Esophagus mucosa (tissue), 1 donor: ENCODE measurements at places on chromosomes 7 and 10.

DNA sequence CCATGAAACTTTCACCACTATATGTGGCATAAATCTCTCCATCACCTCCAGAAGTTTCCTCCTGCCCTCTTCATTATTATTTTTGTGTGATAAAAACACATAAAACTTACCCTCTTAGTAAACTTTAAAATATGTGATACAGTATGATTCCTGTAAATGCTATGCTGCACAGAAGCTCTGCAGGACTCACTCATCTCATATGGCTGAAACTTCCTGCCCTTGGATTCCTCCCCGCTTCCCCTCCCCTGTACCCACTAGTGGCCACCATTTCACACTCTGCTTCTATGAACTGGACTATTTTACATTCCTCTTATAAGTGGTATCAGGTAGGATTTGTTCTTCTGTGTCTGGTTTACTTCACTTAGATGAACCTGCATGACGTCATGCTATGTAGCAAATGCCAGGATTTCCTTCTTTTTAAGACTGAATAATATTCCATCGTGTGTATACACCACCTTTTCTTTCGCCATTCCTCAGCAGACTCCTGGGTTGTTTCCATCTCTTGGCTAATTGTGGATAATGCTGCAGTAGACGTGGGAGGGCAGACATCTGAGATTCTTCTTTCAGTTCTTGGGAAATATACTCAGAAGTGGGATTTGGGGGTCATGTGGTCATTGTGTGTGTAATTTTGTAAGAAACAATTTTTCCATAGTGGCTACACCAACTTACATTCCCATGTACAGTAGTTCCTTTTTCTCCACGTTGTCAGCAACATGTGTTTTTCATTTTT is 335.2 kb downstream of the SDK1 start:
- no peak for ATAC-seq

DNA sequence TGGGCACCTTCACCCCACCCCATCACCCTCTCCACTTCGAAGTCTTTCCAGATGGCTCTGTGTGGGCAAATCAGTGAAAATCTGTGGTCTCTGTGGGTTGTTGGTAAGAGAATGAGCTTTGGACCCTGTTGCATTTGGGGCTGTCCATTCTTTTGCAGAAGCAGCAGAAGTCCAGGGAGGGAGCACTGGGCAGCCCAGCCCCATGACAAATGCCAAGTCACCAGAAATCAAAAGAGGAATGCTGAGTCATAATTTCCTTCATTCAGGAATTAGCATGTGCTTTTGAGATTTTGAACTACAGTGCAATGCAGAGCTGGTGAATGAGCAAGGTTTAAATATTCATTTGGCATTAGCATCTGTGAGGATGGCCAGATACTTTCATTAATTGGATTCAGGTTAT is 556.2 kb downstream of the LRMDA start:
- no peak for ATAC-seq

DNA sequence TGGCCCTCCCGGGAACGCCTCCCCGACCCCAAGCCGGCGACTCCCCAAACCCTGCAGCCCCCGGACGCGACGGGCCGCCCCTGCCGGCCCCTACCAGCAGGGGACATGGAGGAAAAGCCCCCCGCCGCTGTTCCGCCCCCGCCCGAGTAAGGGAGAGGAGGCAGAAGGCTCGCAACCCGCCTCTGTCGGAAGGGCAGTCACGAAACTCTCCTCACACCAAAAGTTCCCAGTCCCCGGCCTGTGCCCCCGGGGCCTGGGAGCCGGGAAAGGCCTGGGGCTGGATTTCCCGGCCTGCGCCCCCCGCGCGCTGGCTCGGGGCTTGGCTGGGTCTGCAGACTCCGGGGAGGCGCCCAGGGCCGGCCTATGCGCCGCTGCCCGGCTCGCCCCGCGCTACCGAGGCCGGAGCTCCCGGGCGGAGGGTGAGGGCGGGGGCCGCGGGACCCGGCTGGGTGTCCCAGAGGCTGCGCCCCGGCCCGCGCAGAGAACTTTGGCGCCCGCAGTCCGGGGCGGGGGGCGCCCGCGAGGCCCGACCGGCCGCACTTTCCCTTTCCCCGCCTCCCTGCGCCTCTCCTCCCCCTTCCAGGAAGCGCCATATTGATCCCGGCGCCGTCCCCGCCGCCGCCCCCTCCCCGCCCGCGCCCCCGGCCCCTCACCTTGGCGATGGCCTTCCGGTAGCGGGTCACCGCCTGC is 728 bp downstream of the PARD3 start:
- ATAC-seq = peak; percentile 33

DNA sequence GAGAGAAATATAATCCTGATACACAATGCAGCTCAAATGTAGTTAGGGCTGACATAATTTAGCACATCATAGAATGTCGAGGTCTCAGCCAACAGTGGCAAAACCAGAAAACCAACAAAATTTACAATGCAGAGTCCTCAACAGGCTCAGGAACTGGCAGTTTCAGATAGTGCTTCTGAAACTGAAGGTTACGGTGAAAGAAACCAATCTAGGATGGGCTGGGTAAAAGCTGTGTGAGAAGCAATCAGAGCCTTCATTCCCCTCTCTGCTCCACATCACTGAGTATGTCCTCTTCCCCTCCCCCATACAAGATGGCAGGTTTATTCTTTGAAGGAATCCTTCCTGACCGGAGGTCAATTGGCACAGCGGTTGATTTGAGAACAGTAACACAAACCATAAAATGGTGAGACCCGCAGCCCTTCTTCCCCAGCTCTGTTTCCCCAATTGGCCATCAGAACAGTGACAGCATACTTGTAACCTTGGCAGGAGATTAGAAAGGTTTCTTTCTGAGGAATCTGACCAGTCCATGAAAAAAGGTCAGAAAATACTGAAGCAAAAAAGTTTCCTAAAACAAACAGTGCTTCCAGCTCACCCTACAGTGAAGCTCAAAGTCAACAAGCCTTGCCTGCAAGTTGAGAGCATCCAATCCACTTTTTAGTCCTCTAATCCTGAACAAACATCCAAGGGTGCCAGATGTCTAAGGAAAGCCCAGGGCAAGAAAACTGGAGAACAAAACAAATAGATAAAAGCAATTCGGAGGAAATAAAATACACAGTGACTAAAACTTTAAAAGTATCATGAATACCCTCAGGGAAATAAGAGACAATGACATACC is 53.9 kb upstream of the IL6 start:
- peak; percentile 64 for ATAC-seq

DNA sequence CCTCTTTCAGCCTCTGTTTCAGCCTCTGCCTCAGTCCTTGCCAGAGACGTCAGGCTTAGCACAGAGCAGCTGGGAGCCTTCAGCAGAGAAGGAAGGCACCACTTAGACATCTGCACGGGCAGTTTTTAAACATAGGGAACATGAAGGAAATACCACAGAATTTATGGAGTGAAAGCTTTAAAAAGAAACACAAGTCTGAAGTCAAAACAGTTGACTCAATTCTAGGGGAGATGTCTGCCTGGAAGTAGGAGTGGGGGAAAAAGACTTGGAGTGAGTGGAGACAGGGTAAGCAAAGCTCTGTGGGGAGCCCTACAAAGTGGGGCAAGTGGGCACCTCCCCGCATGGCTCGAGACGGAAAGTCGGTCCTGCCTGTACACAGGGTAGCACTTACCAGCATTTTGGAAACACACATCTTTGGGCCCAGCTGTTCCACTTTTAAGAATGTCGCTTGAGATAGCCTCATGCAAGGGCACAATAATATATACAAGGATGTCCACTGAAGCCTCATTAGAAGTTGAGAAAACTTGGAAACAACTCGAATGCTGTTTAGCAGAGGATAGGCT is 5.0 kb upstream of the TBXAS1 start:
- no peak for ATAC-seq

GRCh38 chr10:126637501-126637900 is 33.0 kb downstream of the C10orf90 start:
- ATAC-seq = no peak

GRCh38 chr7:142813699-142814098 is 41.2 kb upstream of the EPHB6 start:
- ATAC-seq = no peak
